Hepatocyte (in vitro differentiated cells): ENCODE measurements at places on chromosomes 12 and 14. TPM values are rescaled to one million over a fixed set of nuclear protein-coding genes. Genes with fewer than 3 reads are reported as not detected.

The OTX2 gene
- total RNA-seq = 0.53 TPM in 1 of 2 replicates, not detected in the other

The GPRC5D gene
- not detected in 2 replicates for total RNA-seq

The CD27 gene
- total RNA-seq = not detected in 2 replicates

The C12orf50 gene
- total RNA-seq = 0.40 TPM in 1 of 2 replicates, not detected in the other

The PZP gene
- total RNA-seq = 0.08 and 0.10 TPM in 2 replicates
